Progenitor cell of endocrine pancreas (in vitro differentiated cells): ENCODE measurements at places on chromosomes 4 and X. TPM values are rescaled to one million over a fixed set of nuclear protein-coding genes. Genes with fewer than 3 reads are reported as not detected.
A peak's percentile ranks its signal among the peaks of the same experiment; 100 is the strongest.

DNA sequence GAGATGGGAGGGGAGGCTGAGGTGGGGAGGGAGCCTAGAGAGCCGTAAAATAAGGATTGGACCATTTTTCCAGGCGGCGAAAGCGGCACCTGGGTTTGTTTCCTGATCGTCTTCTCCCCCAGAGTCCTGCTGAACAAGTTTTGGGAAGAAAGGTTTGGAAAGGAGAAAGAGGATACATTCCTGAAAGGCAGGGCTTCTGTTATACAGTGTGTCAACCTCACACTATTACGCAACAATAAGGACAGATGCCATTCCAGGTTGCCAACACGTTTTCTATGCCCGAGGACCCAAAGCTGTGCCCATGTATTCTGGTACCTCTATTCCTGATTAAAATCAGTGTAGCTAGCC, 658 bp downstream of the SCOC start:
- DNase-seq = no peak
- H3K36me3 ChIP-seq = peaks cover 4% of the 10 kb centered on the region
- peaks cover 34% of the 10 kb centered on the region for H3K4me1 ChIP-seq
- H3K27me3 ChIP-seq = no peaks in the 10 kb centered on the region
- H3K4me3 ChIP-seq = no peak overlapping the region

The CPEB2 gene
- 3.5 and 4.6 TPM in 2 replicates for total RNA-seq

GRCh38 chr4:48879561-48880442, 26.8 kb downstream of the OCIAD2 start:
- no peaks in the 10 kb centered on the region for H3K27me3 ChIP-seq
- no peak for DNase-seq
- no peak overlapping the region for H3K27ac ChIP-seq
- peaks cover 4% of the 10 kb centered on the region for H3K4me1 ChIP-seq

- no peak overlapping the region for H3K27ac ChIP-seq
- H3K4me3 ChIP-seq = no peak overlapping the region
- no peaks in the 10 kb centered on the region for H3K4me1 ChIP-seq
- no peak for DNase-seq
Observed at GRCh38 chr4:77905651-77906263, 43.1 kb downstream of the MRPL1 start.

The FGG gene
- total RNA-seq = 7.4 and 14.0 TPM in 2 replicates

DNA sequence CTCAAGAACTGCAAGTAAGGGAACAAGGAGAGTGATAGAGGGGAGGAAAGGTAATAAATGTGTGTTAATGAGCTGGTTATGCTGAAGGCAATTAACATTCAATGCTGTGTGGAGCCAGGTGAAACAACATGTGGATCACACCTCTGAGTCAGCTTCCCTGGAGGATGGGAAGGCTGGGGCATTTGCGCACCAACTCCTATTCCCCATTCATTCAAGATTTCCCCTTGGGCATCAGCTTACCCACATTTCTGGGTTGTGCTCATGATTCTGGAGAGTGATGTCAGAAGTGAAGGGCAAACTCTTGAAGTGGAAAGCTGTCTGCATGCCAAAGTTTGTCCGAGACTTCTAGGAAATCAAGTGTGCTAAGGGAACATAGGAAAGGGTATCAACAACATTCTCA, 461.4 kb downstream of the MID1IP1 start:
- no peaks in the 10 kb centered on the region for H3K27me3 ChIP-seq
- H3K4me1 ChIP-seq = no peaks in the 10 kb centered on the region
- no peak for DNase-seq
- H3K27ac ChIP-seq = no peak overlapping the region

GRCh38 chr4:80112236-80112635, 39.2 kb upstream of the ANTXR2 start:
- H3K36me3 ChIP-seq = no peaks in the 10 kb centered on the region
- H3K4me1 ChIP-seq = no peaks in the 10 kb centered on the region
- H3K27ac ChIP-seq = no peak overlapping the region
- no peaks in the 10 kb centered on the region for H3K27me3 ChIP-seq
- DNase-seq = no peak

- H3K36me3 ChIP-seq = no peaks in the 10 kb centered on the region
- no peaks in the 10 kb centered on the region for H3K27me3 ChIP-seq
- H3K4me3 ChIP-seq = no peak overlapping the region
- peaks cover 8% of the 10 kb centered on the region for H3K4me1 ChIP-seq
- DNase-seq = no peak
Observed at GRCh38 chr4:128385683-128386304, 98.2 kb upstream of the PGRMC2 start.

DNA sequence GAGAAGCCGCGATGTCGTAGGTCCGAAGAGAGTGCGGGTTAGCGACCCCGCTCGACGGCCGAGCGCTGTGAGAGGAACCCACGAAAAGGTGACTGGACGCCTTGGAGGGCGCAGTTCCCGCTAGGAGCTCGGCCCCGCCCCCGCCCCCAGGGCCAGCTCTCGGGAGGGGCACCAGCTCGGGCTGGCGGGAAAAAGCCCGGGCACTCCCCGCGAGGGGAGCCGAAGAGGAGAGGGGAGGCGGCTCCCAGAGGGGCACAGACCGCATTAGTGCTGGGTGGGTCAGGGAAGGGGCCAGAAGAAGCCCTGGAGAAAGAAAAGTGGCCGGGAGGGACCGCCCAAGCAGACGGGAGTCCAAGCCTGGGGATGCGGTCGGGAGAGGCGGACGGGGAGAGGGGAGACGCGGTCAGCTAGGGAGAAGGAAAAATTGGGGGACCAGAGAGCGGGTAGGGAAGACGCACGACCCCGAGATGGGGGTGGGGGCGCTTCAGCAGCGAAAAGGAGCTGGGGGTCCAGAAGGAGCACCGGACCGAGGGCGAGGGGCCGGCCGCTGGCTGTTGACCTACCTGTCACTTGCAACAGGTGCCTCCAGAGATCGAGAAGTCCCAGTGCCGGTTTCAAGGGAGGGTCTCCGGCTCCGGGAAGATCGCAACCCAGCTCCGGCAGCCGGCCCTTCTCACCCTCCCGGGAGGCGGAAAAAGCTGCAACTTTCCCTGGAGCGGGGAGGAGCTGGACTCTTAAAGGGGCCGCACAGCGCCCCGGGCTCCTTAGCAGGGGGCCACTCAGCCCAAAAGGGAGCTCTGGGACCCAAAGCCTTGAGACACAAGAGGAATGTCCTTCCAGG, at the start of gene SYTL4:
SYTL4 (minus strand) TSS at position 681 of the 841 bp plus-strand sequence. CDS start 30,084 bp downstream, outside the sequence.
- H3K27me3 ChIP-seq = peaks cover 5% of the 10 kb centered on the region
- DNase-seq = peak; percentile 21
- no peak within 1 kb of the TSS for H3K27ac ChIP-seq
- H3K4me3 ChIP-seq = peak within 1 kb of the TSS; percentile 78

GRCh38 chr4:102601586-102602227, 100.5 kb downstream of the NFKB1 start:
- peak overlapping the region; percentile 44 for H3K27ac ChIP-seq
- peaks cover 14% of the 10 kb centered on the region for H3K36me3 ChIP-seq
- no peak for DNase-seq
- H3K4me1 ChIP-seq = no peaks in the 10 kb centered on the region
- H3K4me3 ChIP-seq = no peak overlapping the region

DNA sequence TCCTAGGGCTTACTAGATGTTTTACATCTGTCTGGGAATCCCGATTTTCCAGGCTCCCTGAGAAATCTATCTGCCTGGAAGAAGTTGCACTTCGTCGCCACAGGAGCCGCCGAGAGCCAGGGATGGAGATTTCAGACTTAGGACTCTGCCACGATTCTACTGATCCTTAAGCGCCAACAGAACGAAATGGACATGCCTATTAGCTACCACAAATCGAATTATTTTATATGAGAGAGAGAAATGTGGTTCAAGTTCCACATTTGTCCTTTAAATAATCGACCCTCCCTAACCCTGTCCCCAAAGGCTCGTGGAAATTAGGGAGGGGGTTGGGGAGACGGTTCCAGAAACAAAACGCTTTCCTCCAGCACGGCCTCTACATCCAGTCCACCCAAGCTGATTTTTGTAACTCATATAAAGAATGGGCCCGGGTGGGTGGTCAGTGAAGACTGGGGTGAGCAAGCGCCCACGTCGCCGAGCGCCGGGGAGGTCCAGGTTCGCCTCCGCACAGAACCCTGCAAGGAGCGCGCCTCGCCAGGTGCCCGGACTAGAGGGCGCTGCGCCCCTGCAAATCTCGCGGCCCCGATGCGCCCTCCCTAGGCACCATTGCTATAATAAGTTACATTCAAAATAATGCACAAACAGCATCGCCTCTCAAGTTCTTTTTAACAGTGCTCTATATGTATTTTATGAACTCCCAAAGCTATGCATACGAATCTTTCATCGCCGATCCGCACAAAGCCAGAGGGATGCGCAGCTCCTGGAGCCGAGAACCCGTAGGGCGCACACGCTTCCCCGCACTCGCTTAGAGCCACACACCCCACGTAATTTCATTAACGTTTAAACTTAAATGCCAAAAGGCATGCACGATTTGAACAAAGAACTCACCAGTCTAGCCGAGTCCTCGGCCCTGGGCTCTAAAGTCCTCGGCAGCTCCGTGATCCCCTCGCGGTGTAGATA, 2.1 kb upstream of the FAT1 start:
- peaks cover 27% of the 10 kb centered on the region for H3K4me1 ChIP-seq
- H3K4me3 ChIP-seq = peak overlapping the region; percentile 96
- peaks cover 4% of the 10 kb centered on the region for H3K36me3 ChIP-seq
- DNase-seq = peak; percentile 58
- H3K27me3 ChIP-seq = peaks cover 16% of the 10 kb centered on the region

The USO1 gene
- total RNA-seq = 54.4 and 54.9 TPM in 2 replicates

The ADAMTS3 gene
- 0.89 and 1.2 TPM in 2 replicates for total RNA-seq

The GSX2 gene
- total RNA-seq = not detected in 2 replicates

DNA sequence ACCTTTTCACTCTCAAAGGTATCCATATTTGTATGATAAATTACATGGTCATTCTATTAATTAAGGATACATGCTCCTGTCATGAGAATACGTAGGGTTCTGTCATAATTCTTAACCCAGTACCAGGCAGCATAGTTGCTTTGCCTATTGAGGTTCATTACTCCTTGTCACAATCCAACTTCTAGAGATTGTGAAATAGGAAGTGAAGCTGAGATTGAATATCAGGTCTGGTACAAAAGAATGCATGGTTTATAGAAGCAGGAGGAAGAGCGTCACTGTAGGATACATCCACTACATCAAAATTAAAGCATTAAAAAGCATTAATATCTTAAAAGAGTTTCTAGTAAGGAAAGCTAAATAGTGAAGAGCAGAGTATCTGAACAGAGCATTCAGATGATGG, 647.0 kb downstream of the IQCM start:
- no peaks in the 10 kb centered on the region for H3K27me3 ChIP-seq
- no peaks in the 10 kb centered on the region for H3K4me1 ChIP-seq
- H3K27ac ChIP-seq = no peak overlapping the region
- DNase-seq = no peak

The GAGE12H gene
- not detected in 2 replicates for total RNA-seq
